AML-193 (cell line): ENCODE measurements at places on chromosomes 11 and 22.

DNA sequence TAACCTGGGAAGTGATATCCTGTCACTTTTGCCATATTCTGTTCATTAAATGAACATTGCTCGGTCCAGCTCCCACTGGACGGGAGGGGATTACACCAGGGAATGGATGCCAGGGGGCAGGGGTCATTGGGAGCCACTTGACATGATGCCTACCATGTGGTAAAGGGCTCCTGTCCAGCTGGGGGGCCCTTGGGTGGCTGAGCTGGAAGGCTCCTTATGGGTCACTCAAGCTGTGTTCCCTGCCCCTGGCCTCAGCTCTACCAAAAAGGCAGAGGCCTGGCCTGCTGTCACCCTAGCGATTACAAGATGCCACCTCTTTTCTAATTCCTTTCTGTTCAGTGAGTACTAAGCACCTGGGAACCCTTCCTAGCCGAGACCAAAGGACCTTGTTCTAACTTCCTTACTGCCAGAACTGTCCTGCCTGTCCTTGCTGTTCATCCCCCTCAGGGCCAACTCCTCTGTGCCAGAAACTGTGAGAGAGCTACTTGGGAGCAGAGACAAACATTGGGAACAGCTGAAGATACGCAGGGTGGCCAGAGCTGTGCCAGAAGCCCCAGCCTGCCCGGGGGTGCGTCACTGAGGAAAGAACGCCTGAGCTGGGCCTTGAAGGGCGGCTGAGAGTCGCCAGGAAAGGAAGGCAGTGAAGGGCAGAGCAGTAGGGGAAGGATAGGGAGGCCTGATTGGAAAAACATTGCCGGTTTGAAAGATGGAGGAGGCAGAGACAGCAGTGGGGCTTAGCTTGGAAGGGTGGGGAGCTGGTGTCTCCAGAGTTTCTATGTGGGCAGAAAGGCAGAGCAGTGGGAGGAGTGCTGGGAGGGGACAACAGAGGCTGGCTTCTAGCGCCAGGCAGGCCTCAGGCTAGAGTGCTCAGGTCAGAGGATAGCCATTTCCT, 12.7 kb upstream of the UVRAG start:
- DNase-seq, result no peak

GRCh38 chr11:130418210-130418609, 10.2 kb downstream of the ADAMTS8 start:
- no peak for DNase-seq

- DNase-seq, result peak; percentile 89
These were observed at the start of gene IL17RA for GRCh38 chr22:17084554-17085276. Gene IL17RA (plus strand): TSS chr22:17085000. CDS start chr22:17085092, 92 bp downstream.

GRCh38 chr11:115660030-115660805, 156.0 kb upstream of the CADM1 start:
- DNase-seq, result no peak

- DNase-seq, result no peak
These were observed at the start of gene POU2AF1 for GRCh38 chr11:111378861-111379601. Gene POU2AF1 (minus strand): TSS chr11:111379275. CDS start chr11:111379177, 98 bp downstream.

DNA sequence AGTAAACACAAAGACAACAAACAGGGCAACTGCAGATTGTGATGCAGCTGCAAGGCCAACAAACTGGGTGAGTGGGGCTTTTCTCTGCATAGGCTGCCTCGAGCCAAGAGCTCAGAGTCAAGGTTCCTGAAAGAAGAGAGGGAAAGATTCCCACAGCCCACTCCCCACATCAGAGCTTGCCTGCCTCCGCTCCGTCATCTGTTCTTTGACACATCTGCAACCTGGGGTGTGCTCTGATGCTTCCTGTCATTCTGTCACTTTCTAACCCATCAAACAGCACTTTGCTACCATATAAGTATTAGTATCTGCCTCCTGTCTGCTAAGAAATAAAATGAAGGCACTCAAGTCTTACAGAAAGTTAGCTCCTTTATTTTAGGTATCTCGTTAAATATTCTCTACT, 46.9 kb downstream of the C22orf31 start:
- no peak for DNase-seq

DNA sequence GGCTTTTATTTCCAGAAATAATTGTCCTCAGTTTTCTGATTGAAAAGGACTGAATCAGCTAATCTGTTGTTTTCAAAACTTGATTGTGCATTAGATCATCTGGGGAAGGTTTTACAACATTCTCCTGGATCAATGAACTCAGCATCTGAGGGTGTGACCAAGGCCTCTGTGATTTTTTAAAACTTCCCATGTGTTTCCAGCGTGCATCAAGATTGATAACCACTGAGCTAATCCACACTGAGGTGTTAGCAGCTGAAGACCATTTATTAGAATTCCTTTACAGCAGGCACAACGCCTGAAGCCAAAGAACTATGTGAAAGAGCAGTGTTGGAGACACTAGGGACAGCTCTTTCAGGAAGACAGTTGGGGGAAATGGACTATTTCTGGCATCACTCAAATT, 10.2 kb downstream of the VSTM5 start:
- no peak for DNase-seq

DNA sequence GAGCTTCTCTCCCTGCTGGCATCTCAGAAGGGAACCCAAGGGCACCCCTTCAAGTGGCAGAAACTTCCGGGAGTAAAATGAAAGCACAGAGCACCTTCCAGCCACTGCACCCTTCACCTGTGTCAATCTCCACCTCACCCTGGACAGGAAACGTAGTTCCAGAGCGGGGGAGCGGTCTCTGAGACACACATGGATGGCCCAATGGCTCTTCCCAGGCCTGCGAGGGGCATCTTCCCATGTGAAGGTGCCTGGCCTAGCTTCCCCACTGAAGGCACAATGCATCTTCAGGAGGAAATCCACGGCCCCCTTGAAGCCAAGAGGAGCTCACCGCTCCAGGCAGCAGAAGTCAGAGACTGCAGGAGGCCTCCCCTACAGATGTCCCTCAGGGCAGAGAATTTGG, 234.2 kb downstream of the BRD1 start:
- DNase-seq, result no peak

- DNase-seq, result no peak
These were observed 6.3 kb downstream of the TTLL12 start for GRCh38 chr22:43180670-43181069.
